ENCODE measurements at places on chromosomes 12 and 14.

DNA sequence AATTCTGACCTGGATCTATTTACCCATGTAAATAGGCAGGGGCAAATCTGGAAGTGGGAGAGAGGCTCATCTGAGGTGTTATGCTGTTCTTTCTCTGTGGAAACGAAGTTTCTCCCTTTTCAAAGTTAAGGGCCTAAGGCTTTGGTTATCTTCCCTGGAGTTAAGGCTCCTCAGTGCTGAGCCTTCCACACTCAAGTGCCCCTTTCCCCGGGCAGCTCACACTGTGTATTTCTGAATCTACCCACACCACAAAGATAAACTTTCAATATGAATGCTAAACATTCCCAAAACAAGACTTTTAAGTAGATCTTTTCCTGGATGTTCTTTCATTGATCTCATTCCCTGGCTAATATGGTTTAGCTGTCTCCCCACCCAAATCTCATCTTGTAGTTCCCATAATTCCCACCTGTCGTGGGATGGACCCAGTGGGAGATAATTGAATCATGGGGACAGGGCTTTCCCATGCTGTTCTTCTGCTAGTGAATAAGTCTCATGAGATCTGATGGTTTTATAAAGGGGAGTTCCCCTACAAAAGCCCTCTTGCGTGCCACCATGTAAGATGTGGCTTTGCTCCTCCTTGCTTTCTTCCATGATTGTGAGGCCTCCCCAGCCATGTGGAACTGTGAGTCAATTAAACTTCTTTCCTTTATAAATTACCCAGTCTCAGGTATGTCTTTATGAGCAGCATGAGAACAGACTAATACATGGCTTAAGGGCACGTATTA, 251.1 kb downstream of the NAV3 start:
- no peak for DNase-seq

- DNase-seq, result no peak
Measured at GRCh38 chr12:113174461-113175384, 10.6 kb downstream of the DDX54 start.

DNA sequence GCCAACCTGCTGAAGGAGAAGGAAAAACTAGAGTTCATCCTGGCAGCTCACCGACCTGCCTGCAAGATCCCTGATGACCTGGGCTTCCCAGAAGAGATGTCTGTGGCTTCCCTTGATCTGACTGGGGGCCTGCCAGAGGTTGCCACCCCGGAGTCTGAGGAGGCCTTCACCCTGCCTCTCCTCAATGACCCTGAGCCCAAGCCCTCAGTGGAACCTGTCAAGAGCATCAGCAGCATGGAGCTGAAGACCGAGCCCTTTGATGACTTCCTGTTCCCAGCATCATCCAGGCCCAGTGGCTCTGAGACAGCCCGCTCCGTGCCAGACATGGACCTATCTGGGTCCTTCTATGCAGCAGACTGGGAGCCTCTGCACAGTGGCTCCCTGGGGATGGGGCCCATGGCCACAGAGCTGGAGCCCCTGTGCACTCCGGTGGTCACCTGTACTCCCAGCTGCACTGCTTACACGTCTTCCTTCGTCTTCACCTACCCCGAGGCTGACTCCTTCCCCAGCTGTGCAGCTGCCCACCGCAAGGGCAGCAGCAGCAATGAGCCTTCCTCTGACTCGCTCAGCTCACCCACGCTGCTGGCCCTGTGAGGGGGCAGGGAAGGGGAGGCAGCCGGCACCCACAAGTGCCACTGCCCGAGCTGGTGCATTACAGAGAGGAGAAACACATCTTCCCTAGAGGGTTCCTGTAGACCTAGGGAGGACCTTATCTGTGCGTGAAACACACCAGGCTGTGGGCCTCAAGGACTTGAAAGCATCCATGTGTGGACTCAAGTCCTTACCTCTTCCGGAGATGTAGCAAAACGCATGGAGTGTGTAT, 2.4 kb downstream of the FOS start:
- no peak for DNase-seq

DNA sequence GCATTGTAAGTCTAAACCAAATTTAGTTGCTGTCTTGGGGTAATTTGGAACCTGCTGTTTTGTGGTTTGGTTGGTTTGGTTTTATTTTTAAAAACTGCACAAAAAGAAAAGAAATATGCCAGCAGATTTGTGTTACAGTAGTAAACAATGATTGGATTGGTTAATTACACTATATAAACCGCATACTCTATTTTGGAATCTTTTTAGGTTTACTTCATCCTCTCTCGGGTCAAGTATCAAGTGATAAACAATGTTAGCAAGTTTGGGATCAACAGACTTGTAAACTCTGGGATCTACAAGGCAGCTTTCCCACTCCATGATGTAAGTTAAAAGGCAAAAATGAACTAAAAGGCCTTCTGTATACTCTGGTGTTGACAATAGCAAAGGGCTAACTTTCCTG, 132.4 kb downstream of the ANO6 start:
- no peak for DNase-seq

- no peak for DNase-seq
Measured at GRCh38 chr14:60067882-60068281, 23.8 kb upstream of the PCNX4 start.
